ENCODE measurements at places on chromosomes 6 and 20.

GRCh38 chr20:51801122-51801822, 1.0 kb downstream of the SALL4 start:
- no peak for DNase-seq

- no peak for DNase-seq
These were observed 750.0 kb downstream of the TBC1D32 start for GRCh38 chr6:120584111-120584760.

- DNase-seq = no peak
These were observed 42.9 kb upstream of the ZFP64 start for GRCh38 chr20:52234302-52235045.

- DNase-seq = no peak
These were observed 1.2 kb downstream of the TREML2 start for GRCh38 chr6:41199552-41200246.

- peak; percentile 92 for DNase-seq
These were observed 538.3 kb upstream of the BTBD3 start for GRCh38 chr20:11379257-11380011.

DNA sequence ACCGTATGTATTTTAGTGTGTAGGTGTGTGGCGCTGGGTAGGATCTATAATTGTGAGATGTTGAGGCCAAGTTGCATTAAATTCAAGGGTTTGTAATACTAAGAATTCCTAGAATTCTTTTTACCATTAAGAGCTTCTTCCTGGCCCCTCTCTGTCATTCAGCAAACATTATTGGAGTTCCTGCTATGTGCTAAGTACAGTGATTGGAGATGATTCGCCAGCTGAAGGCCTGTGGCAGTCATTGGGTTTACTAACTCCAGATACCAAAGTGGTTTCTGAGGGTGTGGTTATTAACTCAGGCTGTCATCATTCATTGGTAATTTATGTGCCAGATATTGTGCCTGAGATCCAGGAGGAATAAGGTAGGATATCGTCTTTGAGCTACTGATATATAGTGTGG, 167.1 kb downstream of the LAMA2 start:
- no peak for DNase-seq

GRCh38 chr6:93581371-93581770, 162.0 kb upstream of the EPHA7 start:
- DNase-seq = no peak

DNA sequence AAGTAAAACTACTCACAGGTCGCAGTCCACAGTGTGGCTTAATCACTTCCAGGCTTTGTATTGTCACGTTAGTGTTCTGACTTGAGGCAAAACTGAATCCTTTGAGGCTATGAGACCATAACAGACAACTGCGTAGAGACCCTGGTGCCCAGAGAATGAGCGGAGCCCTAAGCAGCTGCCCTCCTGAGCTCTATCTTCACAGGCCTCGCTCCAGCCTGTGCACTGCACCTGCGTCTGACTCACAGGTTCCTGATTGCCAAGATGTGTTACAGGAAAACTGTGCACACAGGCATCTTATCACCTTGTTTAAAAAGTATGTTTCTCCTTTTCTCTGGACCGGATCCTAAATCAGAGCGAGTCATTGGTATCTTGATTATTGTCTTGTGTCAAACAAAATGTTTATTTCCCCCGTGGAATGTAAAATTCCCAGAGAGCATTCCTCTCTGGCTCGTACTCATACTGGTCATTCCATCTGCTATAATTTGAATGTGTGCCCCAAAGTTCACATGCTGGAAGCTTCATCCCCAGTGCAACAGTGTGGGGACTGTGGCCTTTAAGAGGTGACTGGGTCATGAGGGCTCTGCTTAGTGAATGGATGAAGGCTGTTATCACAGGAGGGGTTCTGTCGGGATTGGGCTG, 25.7 kb downstream of the PRR18 start:
- no peak for DNase-seq

DNA sequence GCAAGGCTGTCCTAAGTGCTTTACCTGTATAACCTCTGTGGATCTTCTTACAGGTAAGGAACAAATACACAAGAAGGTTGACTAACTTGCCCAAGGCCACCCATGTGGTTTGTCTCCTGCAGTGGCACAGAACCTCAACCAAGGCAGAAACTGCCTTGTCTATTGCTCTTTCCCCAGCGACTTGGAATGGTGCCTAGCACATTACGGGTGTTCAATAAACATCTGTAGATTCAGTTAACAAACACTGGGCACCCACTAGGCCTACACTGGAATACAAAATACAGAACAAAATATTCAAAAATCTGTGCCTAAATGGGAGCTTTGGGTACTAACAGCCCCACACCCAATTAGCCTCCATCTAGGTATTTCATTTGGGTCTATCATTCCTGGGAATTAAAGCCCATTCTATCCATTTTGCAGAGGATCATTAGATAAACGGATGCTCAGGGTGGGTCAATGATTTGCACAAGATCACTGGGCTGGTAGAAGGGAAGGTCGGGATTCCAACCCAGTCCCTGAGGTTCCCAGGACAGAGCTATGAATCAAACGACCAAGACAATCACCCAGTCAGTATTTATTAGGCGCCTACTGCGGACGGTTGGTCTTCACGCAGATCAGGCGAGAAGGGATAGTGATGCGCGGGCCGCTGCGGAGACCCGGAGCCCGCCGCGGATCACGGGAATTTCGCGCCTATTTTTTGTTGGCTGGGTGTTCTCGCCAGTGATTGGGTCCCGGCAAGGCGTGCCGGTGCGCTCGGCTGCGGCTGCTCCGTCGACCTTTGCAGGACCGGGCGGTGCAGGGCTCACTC, at the start of gene STK35:
Gene STK35 (plus strand): TSS at position 771 of the 808 bp plus-strand sequence. CDS start 55 bp downstream, outside the sequence.
- no peak for DNase-seq

GRCh38 chr6:583116-583515, 73.8 kb downstream of the HUS1B start:
- no peak for DNase-seq

- DNase-seq = no peak
These were observed 610.5 kb upstream of the MAN1A1 start for GRCh38 chr6:119960036-119960435.

- DNase-seq = no peak
These were observed 18.9 kb upstream of the SCRT2 start for GRCh38 chr20:694496-694895.

GRCh38 chr6:38018755-38019165, 199.2 kb downstream of the ZFAND3 start:
- DNase-seq = no peak

GRCh38 chr6:104548297-104548696, 311.4 kb downstream of the HACE1 start:
- DNase-seq = no peak

GRCh38 chr6:140344142-140344913, 969.9 kb upstream of the CITED2 start:
- DNase-seq = no peak

- DNase-seq = no peak
These were observed 37.6 kb upstream of the MDFI start for GRCh38 chr6:41600499-41601247.

DNA sequence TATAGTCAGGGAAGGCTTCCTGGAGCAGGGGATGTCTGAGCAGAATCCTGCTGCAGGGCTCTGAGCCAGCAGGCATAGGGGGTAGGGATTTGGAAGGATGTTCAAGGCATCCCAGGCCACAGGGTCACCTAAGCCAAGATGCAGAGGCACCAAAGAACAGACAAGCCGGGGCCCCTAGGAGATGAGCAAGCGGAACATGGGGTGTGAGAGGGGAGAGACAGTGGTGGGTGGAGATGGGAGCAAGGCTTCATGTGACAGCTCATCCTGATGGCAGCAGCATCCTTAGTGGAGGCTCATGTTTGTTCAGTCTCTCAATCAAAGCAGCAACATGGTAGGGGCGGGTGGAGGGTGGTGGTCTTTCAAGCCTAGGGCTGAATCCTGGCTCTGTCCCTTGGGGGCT, 29.8 kb upstream of the TCP11 start:
- DNase-seq = no peak

DNA sequence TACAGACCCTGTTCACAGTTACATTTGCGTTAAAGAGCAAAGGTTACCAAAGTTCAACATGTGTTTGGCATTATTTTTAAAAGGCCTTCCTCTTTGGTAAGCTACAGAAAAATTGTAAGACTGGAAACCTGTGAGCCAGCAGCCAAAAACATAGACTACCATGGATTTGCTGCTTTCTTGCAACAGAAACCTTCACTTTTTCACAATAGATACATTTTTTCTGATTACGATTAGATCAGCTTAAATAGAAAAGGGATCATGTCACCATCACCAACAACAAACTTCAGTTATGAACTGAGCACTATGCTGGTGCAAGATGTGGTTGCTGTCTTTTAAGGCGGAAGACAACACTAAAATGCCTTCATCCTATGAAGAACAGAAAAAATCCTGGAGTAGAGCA, 112.3 kb upstream of the MARCKS start:
- DNase-seq = no peak

DNA sequence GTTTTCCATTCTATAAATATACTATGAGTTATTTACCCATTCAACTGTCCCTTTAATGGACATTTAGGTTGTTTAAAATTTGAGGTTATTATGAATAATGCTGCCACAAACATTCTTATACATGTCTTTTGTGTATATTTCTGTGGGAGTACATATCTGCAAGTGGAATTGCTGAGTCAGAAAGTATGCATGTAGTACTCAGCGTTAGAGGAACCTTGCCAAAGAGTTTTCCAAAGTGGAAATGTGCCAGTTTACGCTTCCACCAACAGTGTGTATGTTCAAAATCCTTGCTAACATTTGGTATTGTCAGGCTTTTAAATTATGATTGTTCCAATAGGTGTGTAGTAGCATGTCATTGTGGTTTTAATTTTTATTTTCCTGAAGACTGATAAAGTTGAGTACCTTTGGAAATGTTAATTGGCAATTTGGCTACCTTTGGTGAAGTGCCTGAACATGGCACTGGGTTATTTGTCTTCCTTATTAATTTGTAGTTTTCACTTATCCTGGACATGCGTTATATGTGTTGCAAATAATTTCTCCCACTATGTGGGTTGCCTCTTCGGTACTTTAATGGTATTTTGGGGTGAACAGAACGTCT, 341.2 kb downstream of the CD83 start:
- DNase-seq = no peak

GRCh38 chr20:44182135-44182765, 4.7 kb downstream of the JPH2 start:
- DNase-seq = no peak

- DNase-seq = no peak
These were observed 5.8 kb upstream of the SLC52A3 start for GRCh38 chr20:774016-774659.

DNA sequence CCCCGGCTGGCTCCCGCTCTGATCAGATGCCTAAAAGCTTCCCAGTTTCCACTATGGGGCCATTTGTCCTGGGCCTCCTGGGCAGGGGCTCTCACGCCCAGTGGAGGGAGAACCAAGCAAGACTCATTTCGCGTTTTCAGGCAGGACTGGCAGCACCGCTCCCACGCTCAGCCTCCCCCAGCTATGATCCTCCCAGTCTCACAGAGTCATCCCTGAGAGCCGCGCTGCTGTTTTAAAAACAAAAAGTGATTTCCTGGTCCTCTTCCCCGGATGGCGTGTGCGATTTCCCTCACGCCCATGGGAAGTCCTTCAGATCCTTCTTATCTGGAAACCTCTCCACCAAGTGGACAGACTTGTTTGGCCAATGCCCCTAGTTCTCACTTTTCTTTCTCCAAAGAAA, at the start of gene ADGRF5:
Gene ADGRF5 (minus strand): TSS at position 208 of the 400 bp plus-strand sequence. CDS start 15,176 bp downstream, outside the sequence.
- no peak for DNase-seq

- DNase-seq = no peak
These were observed 17.2 kb upstream of the BTBD9 start for GRCh38 chr6:38656896-38657295.

GRCh38 chr6:33607784-33608161, 13.3 kb upstream of the ITPR3 start:
- DNase-seq = no peak

GRCh38 chr6:47112317-47112716, 70.2 kb upstream of the ADGRF1 start:
- DNase-seq = no peak

DNA sequence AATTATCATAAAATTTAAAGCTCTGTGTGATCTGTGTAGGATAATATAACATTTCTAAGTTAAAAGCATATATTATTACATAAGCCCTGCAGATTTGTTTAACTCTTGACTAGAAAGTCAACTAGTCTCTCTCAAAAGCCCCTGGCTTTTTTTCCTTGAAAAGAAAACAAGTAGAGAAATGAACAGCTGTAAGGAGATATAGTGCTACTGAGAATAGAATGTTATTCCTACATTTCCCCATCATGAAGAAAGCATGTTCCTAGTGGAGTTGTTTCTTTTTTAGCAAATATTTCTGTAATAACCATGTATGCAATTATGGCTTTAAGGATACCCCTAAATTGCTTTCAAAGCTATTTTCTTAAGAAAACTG, 37.6 kb downstream of the SHLD1 start:
- no peak for DNase-seq

DNA sequence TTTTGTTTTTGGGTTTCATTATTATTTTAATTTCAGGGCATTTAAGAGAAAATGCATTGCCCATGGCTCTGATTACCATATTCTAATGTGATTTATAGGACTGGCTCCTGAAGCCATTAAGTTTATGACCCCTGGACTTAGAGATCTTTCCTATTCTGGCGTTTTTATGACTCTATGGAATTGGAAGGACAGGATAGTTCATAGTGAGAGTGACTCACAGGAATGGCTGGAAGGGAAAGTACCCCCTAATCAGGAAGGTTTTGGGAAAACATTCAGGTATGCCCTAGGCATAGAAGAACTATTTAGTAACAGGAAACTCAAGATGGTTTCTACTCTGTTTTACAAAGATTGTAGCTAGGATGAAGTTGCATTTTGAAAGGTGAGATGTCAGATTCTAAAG, 108.6 kb upstream of the SLC2A12 start:
- no peak for DNase-seq

DNA sequence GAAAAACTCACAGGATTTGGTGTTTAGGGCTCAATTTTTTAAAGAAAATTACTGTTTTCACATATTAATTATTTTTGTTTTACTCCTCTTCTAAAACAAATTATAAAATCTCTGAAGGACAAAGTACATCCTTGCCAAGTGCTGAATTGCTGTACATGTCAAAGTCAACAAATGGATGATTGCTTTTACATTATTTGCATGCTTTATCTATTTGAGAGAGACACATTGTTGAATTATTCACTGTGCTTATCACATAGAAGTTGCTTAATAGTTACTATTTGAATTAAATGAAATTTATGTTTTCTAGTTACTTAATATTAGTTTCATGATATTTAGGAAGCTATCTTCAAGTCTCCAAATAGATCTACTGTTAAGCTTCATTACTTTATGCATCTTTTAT, 318.6 kb upstream of the PTCHD4 start:
- no peak for DNase-seq

DNA sequence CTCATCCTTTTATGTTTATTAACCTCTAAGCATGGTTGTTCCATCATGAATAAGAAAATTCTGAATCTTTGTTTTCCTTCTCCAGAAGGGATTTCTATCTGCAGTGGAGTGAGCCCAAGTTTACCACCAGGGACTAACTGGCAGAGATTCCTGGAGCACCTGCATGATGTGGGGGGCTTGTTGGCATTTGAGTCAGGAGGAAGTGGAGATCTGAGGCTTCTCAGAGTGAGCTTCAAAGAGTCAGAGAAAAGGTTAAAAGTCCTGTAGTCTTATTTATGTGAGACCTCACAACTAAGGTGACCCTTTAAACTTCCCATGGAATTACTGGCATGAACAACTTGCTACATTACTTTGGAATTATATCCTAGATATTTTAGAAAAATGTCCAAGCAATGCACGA, 138.1 kb upstream of the SLC24A3 start:
- no peak for DNase-seq

All from NT2/D1 (cell line).